IPS DF 6.9 (cell line): ENCODE measurements at places on chromosomes 7 and 10.

DNA sequence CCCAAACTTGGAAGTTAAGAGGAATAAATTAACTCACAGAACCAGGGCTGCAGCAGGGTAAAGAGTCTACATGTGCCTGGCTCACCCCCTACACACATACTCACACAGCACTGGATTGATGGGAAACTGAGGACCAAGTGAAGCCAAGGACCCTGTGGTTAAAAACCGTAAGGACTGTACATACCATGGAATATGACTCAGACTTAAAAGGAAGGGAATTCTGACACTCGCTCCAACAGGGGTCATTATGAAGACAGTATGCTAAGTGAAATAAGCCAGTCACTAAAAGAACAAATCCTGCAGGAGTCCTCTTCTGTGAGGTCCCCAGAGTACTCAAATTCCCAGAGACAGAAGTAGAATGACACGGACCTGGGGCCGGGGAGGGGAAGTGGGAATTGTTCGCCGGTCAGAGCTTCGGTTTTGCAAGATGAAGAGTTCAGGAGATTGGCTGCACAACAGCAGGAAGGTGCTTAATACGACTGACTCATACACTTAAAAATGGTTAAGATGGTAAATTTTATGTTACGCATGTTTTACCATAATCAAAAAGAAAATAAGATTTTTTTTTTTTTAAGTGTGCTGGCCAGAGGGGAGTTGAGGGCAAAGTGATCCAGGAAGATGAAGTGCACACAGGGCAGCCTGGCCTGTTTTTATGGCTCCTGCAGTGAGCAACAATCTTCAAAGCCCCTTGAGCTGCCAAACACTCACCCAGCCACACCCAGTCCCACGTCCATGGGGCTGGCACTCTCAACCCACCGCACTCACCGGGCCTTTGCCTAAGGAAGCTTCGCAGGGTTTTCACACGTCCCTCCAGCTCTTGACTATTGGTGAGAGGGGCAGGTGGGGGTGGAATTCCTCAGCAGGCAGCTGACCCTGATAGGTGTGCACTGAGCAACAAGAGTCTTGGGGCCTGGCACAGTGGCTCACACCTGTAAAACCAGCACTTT lies 26.4 kb downstream of the DRGX start:
- DNase-seq = no peak

DNA sequence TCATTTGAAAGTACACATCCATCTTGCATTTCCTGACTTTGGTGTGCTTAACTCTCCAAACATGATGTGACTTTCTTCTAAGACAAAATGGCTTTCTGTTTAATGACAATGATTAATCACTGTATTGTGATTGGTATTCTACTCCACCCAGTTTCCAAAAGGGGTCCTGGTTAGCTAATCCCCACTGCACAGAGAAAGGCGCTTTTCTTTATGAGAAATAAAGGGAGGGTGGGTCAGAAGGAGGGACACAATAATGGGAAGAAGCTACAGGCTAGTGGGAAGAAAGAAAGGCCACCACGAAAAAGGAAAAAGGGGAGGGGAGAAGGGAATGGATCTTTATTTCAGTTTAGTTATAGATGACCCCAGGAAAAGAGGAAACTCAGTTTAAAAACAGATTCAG lies 69.2 kb downstream of the PRTFDC1 start:
- no peak for DNase-seq

- no peak for DNase-seq
Observed at GRCh38 chr7:45677311-45677900, 103.2 kb downstream of the ADCY1 start.

GRCh38 chr10:6354168-6354772 lies 151.5 kb downstream of the PFKFB3 start:
- no peak for DNase-seq

DNA sequence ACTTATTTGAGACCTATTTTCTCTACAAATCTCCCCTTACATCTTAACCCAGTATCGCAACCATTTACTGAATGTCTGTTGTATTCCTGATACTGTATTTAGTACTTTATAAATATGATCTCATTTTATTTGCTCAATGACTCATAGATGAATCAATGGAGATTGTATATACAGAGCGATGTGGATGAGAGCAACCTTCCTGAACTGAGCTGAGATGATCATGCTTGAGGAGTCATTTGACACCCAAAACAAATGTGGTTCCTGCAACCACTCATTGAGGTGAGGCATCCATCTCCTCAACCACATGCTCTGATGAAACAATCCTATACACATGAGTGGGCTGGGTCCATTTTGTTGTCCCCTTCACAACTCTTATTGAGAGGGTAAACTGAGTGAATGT lies 250.0 kb downstream of the CDC14C start:
- no peak for DNase-seq

DNA sequence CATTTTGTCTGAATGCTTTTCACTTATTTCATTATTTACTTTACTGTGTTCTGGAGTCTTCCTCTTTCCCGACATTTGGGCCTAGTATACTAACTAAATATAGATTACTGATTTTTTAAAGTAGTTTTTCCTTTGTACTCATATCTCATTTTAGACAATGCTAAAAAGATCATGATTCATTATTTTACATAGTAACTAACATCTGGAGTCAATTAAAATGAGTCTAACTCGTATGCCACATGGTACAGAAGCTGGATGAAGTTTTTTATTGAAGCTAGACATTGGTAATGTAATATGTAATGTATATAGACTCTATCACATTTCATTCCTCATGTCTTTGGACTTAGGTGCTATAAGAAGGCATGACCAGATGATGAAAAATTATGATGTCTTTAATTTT lies 156.3 kb upstream of the HGF start:
- DNase-seq = no peak

DNA sequence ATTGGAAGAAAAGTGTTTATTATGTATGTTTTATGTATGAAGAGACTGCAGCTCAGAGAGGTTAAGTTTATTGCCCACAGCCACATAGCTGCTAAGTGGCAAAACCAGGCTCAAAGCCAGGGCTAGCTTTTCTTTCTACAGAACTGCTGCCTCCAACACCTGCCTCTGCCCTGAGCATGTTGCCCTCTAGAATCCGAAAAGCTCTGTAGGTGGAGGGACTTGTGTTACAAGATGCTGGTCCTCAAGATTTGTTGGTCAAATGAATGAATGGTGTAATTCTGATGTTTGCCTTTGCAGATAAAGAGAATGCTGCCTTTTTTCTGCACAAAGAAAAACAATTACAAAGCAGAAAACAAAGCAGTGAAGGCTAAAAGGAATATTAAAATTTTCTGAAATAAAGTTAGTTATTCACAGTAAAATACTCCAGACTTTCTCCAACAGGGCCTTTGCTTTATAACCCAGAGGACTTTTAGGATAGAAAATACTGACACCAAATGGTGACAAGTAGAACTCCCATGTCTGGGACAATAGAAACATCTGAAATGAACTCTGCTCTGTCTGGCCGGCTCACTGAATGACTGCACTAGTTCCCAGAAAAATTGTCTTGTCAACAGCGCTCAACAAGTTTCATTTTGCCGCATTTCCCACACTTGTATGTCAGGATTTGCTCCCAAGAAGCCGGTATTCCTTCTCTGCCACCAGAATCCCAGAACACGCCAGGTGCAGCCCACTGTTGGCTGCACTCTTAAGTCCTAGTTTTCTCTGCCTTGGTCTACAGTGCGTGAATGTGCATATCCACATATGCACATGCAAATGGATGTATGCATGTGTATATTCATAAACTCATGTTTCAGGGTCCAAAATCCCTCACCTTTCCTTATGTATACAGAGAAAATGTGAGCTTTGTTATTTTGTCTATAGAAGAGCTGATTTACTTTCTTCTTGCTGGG lies 11.0 kb upstream of the DNTT start:
- DNase-seq = no peak

GRCh38 chr7:119392-120163 lies 72.8 kb upstream of the FAM20C start:
- DNase-seq = no peak
